ENCODE measurements at places on chromosomes 7 and 10.

DNA sequence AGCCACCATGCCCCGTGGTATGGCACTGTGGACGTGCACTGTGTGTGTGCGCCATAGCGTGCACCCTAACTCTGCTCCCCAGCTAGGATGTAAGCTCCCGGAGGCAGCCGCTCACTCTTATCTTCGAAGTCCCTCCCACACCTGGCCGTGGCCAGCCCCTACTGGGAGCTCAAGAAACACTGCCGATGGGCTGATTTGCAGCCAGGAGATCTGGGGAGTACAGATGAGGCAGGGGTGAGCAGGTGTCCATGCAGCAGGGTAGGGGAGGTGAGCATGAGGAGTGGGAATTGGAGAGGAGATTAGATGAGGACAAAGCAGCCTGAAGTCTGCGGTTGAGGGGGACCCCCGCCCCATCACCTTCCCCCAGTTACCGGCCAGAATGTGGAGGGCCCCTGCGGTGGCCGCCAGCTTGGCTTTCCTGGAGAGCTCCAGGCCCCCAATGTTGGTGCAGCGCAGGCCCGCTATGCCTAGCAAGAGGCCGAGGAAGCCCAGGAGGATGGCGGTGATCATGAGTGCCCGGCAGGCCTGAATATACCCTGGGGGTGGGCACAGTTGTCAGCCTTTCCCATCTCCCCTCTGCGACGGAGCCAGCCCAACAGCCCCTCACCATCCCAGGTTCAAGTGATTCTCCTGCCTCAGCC is 3.6 kb downstream of the CLDN15 start:
- DNase-seq, result no peak

DNA sequence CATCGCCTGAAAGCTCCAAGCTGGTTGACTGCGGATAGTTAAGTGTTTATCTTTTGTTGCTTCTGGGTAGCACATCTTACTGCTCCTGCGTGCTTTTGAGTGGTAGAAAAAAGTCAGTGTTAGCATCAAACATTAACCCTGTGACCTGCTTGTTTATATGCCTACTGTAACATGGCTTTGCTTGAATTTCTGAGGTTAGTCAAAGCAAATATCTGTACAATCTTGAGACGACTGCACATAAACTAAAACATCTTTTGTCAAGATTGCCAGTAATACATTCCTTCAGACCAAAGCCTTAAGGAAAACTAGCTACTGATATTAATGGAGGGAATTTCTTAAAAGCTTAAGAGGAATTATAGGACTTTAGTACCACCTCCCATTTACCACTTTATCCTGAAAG is 163.7 kb downstream of the BAMBI start:
- DNase-seq, result no peak

DNA sequence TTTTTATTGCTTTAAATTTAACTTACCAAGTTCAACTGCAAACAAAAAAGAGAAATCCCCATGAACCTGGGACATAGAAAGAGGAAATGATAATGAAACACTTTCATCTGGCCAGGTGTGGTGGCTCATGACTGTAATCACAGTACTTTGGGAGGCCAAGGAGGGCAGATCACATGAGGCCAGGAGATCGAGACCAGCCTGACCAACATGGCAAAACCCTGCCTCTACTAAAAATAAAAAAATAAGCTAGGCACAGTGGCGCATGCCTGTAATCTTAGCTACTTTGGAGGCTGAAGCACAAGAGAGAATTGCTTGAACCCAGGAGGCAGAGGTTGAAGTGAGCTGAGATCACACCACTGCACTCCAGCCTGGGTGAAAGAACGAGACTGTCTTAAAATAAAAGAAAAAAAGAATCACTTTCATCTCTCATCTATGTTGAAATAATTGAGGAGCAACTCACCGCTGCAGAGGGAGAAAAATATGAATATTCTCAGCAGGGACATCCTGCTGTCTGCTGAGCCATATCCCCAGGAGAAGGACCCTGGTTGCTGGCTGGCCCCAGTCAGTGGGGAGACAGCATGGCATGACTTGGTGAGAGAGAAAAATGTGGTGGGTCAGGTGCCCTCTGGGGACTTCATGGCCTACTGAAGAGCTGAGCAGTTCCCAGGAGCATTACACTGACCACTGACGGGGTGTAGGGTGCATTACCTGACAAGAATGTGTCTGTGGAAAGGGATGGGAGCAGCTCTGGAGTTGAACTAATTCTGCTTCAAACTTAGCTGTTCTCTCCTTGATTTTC is 22.8 kb upstream of the TARP start:
- DNase-seq, result no peak

- no peak for DNase-seq
Observed at GRCh38 chr7:81725812-81726127, 44.1 kb downstream of the HGF start.

GRCh38 chr10:26909753-26910152 is 49.0 kb upstream of the ABI1 start:
- DNase-seq, result no peak

DNA sequence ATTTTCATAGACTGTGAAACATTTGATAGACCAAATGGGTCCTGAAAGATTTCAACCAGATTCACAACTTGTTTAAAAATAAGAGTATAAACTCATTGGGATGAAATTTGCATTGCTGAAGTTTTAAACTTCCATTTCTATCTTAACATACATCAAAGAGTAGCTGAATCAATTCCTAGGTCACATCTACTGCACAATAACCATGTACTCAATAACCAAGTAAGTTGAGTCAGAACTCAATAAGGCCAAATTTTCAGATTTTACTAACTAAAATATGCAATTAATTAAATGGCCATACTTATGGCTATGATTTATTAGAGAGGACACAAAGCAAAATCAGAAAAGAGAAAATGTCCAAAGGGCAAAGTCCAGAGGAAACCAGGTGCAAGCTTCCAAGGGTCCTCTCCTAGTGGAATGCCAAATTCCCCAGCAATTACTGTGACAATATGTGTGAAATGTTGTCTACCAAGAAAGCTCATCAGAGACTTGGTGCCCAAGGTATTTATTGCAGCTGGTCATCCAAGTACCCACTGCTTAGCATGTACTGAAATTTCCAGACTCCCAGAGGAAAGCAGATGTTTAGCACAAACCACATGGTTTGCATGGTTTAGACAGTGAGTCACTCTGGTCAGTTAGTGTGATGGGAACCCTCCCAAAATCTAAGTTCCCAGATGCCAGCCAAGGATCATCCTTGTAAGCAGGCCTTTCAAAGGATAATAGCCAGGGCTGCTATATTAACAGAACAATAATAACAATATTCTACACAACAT is 238.9 kb downstream of the IPMK start:
- no peak for DNase-seq

- peak; percentile 98 for DNase-seq
Observed at GRCh38 chr10:110919349-110919931, at the start of gene SHOC2. Gene SHOC2 (plus strand): TSS chr10:110919604. CDS start chr10:110964359, 44,755 bp downstream.

- DNase-seq, result no peak
Observed at GRCh38 chr10:93751832-93752231, 5.9 kb upstream of the LGI1 start.

DNA sequence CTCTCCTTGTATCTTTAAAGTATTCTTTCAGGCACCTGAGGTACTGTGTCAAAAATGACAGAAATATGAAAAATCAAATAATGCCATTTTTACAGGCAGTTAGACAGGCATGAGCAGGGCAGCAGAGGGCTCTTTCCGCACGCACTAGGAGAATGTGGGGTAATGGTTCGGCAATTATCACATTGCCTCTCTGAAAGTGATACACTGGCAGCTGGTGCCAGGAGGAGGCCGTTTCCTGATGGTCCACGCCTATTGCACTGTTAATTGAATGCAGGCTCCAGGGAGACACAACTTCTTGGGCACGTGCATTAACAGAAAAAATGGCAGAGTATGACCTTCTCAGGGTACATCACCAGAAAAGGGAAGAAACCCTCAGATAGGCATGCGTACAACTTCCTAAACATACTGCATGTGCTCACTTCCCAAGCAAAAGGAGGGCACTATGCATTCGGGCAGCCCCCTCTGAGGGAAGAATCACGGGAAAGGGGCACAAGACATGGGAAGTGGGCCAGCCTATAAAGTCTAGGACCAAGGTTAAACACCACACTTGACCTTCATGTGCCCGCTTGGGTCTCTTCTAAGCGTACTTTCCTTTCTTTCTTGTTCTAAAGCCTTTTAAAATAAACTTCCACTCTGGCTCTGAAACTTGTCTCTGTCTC is 161.7 kb downstream of the TNS3 start:
- no peak for DNase-seq

DNA sequence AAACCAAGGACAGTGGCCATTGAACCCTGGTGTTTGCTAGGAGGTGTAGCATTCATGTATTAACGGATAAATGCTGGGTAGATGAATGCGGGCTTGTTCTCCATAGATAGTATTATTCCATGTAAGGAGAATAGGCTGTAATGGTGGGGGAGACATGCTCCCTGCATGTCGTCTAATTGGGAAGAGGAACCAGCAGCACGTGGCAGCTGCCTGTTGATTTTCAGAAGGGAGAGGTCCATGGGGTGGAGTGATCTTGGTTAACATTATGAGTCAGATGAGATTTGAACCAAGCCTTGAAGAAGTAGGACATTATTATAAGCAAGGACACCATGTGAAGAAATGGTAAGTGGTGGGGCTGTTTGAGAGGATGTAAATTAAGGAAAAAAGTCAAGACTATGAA is 112.5 kb downstream of the WNT2 start:
- no peak for DNase-seq

DNA sequence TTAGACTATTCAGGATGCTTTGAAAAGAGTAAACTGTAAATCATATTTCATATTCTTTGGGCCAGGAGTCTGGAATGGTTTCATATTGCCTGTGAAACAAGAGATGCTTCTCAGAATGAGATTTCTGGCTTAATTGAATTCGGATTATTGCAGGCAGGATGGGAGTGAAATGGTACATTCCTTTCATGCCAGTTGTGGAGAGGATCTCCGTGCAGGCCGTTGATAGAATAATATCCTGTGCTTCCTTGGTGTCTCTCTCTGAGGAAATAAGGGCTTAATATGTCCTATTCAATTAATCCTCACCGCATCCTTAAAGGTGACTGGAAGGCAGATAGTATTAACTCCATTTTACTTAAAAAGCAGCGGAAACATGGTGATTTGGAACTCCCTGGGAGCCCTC is 56.6 kb downstream of the CUX1 start:
- DNase-seq, result no peak

- DNase-seq, result no peak
Observed at GRCh38 chr7:148563583-148564274, 26.8 kb upstream of the C7orf33 start.

GRCh38 chr7:32694182-32694581 is 197.4 kb downstream of the KBTBD2 start:
- no peak for DNase-seq

DNA sequence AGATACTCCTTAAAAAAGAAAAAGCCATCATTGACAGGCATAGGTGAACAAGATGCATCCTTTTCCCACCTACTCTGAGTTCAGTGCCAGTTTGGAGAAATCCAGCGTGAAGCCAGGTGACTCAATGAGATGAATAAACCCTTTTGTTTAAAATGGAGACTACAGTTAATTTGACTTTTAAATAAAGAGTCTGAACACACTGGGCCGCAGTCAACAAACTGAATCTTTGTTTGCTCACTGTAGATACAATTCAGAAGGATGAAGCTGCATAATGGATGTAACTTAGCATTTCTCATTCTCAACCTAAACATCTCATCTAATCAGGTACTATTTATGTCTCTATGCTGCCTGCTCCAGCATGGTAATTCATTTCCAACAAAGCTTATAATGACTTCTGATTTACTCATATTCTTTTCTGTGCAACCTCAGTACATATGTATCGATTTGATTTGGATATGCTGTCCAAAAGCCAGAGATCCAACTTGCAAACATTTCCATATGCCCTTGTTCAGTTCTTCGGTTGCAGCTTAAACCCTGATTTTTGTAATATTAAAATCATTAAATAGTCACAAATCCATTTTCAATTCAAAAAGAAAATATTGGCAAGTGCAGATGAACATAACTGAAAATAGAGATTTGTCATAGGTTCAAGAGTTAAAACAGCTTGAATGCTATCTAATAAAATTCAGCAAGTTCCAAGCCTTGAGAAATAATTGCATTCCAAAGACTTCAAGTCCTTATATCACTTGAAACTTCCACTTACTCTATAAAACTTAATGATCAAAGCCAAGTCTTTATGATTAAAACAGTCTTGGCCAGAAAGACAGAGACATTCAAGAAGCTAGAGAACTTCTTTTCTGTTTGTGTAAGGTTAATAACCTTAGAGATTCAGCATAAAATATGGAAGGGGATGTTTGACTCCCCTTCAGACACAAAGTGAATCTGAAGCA is 67.8 kb downstream of the CPVL start:
- no peak for DNase-seq

DNA sequence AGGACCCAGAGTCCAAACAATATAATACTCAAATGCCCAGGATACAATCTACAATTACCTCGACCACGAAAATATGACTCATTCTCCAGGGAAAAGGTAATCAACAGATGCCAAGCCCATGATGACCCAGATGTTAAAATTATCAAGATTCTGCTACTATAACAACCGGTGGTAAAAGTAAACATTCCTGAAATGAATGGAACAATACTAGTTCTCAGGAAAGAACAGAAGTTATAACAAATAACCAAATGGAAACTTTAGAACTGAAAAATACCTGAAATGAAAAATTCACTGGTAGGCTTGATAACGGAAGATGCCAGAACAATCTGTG is 34.1 kb upstream of the GUSB start:
- DNase-seq, result no peak

- no peak for DNase-seq
Observed at GRCh38 chr10:93062514-93063143, 2.0 kb downstream of the CYP26C1 start.

DNA sequence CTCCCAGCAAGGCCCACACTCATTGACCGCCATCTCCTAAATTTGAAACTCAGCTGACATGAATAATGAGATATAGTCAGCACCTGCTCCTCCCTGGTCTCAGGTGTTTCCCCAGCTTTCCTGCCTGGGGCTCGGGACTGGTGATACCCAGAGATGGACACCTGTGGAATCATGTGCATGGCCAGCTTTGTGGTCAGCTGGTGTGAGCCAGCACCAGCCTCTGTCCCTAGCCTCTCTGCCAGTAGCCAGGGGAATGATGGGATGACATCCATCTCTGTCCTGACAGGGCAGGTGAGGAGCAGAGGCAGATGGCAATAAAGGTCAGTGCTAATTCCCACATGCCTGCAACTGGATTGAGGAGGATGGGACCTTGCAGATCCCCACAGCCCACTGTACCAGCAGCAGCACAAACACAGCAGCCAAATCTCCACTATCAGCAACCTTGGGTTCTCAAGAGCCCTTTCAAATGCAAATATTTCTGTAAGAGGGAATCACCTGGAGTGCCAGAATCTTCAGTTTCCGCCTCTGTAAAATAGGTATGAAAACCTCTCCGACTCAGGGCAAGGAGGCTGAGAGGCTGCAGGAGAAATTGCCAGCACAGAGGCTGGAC is 329.2 kb upstream of the ZMIZ1 start:
- no peak for DNase-seq

- no peak for DNase-seq
Observed at GRCh38 chr7:141664450-141664849, 37.5 kb downstream of the DENND11 start.

GRCh38 chr7:132488634-132489302 is 87.5 kb downstream of the PLXNA4 start:
- no peak for DNase-seq

- no peak for DNase-seq
Observed at GRCh38 chr7:50826371-50827172, 43.9 kb upstream of the GRB10 start.

- DNase-seq, result no peak
Observed at GRCh38 chr7:150519310-150519709, 4.6 kb downstream of the GIMAP7 start.
